Uterus (tissue), 4 donors: ENCODE measurements at places on chromosomes 6 and 20.

- DNase-seq: no peak
Measured at GRCh38 chr20:19729672-19730071, 28.4 kb upstream of the RIN2 start.

- peak; percentile 4 for DNase-seq
Measured at GRCh38 chr20:59812286-59813125, 120.9 kb downstream of the SYCP2 start.

GRCh38 chr6:93021235-93021915 lies 398.0 kb downstream of the EPHA7 start:
- DNase-seq: no peak

DNA sequence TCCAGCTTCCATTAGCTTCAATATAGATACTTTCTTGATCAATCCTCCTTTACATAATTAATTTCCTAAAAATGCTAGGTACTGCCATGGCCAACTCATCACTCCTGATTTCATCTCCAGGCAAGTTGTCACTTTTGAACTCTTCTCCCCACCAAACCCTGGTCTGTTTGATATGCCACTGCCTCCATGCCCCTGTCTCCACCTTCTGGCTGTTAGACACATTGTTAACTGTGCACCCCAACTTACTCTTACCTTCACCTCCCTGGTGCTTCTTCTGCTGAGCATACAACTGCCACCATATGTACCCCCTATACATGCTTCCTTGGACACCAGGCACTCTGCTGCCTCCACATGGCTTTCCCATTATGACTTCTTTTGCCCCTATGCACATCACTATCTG lies 21.9 kb upstream of the AIG1 start:
- no peak for DNase-seq

DNA sequence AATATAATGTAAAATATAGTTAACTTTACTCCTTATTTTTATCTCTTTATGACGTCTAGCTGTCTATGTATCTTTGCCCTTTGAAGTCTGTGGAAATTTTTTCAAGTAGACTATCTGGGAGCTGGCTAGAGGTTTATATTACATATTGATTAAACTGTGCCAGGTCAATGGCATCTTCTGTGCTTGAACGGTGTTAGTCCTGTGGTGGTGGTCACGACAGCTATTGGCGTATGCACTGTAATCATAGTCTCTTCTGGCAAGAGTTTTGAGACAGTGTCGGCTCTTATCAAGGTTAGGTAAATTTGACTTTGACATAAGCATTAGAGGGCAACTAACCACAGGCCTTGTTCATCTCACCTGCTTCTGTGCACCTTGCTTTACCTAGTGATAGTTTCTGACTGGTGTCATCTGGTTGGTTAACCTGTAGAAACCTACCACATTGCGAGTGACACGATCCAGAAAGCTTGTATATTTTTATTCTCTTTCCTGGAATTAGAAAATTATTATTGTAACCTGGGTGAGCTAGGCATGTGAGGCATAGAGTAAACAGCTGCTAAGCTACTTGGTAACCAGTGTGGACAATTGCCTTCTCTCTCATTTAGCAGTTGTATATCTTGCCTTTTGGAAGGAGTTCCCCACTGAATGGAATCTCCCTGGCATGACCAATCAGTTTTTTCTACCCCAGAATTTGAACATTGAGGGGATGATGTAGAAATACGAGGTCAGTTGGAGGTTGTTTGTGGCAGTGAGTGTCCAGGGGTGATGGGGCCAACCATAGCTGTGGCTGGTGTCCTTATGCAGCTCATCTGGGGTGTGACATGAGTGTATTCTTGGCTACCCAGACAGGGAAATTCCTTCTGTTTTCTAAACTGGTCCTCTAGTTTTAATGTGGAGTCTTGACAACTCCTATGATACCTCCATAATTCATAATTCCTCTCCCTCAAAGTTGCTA lies 45.9 kb downstream of the SH3BGRL2 start:
- no peak for DNase-seq

GRCh38 chr6:23532227-23532626 lies 593.8 kb upstream of the NRSN1 start:
- DNase-seq: no peak

DNA sequence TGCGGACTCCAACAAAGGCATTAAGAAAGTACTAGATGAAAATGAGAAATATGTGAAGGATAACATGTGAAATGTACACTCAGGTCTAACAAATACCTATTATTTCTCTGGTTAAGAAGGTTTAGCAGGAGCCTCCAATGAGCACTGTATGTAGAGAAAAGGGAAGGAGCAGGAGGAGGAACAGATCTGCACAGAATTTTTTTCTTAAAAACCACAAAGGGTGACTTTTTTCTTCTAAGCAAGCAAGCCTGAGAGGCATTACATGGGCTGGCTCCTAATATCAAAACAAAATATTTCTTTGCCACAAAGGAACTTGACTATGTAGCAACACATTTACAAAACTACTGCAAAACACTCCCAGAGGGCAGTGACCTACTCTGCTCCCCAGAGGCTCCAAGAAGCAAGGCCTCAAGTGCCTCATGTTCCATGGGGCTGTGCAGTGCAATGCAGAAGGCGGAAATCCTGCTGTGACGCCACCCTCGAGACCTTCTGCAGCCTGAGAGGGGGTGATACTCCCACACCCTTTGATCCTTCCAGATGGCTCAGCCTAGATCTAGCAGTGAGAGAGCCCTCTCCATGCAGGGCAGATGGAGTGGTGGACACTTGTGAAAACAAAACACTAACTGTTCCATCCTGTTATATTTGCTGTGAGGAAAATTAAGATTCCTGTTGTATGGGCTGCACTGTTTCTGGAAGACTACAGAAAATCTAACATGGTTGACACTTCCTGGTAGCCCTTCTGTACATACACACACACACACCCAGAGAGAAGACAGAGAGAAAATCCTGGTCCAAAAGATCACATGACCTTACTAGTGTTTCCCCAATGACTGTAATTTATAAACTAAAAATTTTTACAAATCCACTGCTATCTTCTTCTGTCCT lies 36.0 kb upstream of the SMIM29 start:
- DNase-seq: peak; percentile 38

DNA sequence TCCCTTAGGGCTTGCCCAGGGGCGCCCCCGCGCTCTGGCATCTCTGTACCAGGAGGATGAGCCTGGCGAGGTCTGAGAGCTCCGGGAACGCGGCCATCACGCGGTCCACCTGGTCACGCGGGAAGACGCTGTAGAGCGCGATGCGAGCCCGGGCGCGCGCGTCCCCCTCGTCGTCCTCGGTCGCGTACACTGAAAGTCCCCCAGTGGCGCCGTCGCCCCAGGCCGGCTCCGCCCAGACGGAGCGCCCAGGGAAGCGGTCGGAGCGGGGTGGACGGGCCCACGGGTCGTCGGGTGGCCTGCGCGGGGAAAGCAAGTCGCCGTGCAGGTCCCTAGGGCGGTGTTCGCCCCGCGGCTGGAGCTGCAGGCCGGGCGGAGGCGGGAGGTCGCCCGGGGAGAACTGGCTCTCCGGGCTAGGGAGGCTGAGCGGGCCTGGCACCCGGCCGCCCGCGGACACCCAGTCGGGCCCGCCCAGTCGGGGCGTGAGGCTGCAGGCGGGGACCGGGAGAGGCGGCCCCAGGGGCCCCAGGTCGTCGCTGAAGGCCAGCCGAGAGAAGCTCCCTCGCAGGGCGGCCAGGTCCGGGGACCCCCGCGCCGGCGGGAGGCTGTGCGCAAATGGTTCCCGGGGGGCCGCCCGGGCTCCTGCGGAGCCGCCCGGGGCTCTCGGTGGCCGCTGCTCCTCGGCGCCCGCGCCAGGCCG lies 34.0 kb downstream of the ZC3H12D start:
- DNase-seq: peak; percentile 35

- DNase-seq: no peak
Measured at GRCh38 chr6:146420255-146420654, 123.4 kb upstream of the RAB32 start.

DNA sequence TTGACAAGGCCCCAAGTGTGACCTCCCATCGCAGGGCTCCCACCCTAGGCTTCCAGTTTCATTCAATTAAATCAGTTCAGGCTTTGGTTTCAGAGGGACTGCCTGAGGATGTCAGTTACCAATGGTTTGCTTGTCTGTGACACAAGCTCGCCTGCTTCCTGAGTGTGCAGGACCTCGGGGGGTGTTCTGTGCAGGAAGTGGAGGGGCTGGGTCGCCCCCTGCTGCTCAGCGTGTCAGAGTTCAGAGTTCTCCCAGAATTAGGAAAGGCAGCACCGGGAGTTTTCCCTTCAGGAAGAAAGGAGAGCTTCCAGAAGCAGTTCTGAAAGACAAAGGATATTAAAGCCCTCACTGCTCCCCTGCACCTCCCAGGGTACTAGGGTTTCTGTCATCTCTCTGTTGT lies 50.8 kb upstream of the TGM3 start:
- DNase-seq: no peak

- DNase-seq: no peak
Measured at GRCh38 chr20:25576783-25577530, 8.4 kb downstream of the NINL start.

DNA sequence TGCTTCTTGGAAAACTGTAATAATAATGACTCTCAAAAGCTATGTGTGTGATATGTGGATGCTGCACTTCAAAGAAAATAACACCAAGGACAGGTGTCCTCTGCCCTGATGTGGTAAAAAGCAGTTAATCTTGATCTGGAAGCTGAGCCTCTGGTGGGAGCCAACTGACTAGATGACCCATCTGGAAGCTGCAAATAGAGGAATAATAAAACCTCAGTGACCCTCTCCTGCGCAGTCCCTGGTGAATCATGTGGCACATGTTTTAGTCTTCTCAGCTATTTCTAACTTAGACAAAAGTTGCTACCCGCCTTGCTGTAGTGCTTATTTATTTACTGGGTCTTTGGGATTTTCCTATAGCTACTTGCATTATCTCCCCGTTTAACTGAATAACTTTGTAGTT lies 47.3 kb downstream of the TP53INP2 start:
- no peak for DNase-seq

GRCh38 chr6:41298785-41299502 lies 12.5 kb upstream of the TREM1 start:
- DNase-seq: no peak

DNA sequence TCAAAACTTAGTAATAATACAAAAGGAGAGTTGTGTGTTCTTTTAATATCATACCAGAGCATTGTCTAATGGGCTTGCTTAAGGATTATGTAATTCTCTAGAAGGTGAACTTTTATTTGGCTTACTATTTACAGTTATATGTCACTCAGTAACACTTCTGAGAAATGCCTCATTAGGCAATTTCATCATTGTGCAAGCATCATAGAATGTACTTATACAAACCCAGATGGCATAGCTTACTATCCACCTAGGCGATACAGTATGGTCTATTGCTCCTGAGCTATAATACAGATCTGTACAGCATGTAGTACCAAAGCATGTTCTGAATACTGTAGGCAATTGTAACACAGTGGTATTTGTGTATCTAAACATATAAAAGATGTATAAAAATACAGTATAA lies 340.1 kb downstream of the PHF3 start:
- no peak for DNase-seq

DNA sequence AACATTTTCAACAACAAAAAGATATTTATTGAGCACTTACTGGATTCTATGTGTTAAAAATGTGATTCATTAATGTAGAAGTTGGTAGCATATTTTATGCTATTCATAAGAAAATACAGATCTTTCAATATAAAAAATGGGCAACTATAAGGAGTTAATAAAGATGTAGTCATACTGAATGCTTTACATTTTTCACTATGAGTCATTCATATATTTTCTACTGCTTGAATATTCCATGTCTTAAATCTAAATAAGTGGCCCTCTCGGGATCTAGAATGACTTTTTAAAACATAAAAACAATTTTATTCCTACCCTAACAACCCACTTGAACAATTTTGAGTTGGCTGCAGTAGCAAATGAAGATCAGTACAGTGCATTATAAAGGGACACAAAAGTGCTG lies 362.1 kb downstream of the PHF3 start:
- DNase-seq: no peak

- peak; percentile 96 for DNase-seq
Measured at GRCh38 chr6:32969685-32970412, 1.5 kb downstream of the BRD2 start.

- peak; percentile 19 for DNase-seq
Measured at GRCh38 chr6:157222201-157222981, 100.9 kb downstream of the TMEM242 start.

DNA sequence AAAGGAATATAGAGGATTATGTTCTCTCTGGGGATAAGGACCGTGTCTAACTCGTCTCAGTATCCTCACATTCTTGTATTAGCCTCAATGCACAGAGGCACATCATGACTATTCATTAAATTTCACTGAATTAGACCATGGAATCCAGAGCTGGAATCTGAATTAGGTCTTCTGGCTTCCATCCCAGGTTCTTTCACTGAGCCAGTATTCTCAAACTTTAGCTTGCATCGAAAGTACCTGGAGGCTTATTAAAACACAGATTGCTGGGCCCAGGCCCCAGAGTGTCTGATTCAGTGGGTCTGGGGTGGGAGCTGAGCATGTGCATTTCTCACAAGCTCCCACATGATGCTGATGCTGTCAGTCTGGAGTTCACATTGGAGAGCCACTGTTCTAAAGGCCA lies 142.0 kb downstream of the UST start:
- no peak for DNase-seq

GRCh38 chr6:135750081-135750480 lies 101.4 kb upstream of the PDE7B start:
- no peak for DNase-seq

GRCh38 chr6:90095788-90096187 lies 200.9 kb downstream of the BACH2 start:
- no peak for DNase-seq

GRCh38 chr6:157861814-157862213 lies 38.8 kb downstream of the SNX9 start:
- DNase-seq: no peak

DNA sequence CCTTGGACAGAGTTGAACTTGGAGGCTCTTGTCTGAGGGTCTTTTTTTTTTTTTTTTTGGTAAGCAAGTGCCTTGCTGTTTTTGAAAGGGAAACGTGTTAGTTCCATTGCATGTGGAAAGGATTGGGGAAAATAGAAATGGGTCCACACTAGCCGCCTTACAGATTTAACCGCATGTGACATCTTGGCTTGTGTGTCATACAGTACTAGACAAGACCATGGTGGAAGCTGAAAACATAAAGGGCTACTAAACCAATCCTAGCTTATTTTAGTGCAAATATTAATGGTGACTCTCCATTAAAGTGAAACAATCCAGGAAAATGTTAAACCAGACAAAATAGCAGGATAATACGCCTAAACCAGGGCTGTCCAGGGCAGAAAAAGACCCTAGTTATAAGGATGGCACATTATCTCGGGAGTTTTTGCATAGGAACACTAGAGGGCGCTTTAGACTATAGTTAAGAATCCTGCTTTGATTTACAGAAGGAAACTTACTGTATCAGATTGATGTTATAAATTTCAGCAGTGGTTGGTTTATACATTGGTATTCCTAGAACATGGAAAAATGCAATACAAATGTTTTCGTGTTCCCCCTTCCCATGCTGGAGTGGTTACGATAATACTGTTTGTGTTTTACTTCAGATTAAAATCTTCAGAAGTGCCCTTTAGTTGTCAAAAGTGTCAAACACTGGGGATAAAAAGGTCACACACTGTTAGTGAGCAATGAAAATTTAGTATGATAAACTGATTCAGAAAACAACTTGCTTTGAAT lies 59.8 kb upstream of the DEK start:
- no peak for DNase-seq
